ENCODE measurements at places on chromosomes 1 and 21. TPM values are rescaled to one million over a fixed set of nuclear protein-coding genes. Genes with fewer than 3 reads are reported as not detected.
A peak's percentile ranks its signal among the peaks of the same experiment; 100 is the strongest.

DNA sequence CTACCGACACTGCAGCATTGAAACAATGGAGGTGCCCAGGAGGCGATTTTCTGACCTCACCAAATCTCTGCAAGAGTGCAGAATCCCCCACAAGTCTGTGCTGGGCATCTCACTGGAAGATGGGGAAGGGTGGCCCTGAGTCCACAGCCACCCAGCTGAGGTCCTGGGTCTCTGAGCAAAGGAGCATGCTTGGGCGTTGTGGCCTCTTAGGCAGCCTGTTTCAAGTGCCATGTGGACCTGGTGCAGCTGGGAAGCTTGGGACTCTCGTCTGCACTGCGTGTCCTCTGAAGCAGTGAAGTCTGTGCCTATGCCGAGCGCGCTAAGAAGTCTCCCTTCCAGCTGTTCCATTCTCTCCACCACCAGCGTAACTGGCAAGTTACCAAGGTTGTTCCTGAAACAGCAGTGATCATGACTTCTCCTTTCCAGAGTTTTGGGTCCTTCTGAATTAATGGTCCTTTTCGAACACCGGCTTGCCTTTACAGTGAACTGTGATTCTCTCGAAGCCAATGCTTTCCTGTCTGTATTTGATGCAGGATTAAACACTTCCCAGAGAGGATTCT, 5.0 kb upstream of the PLA2G2C start:
- H3K4me3 ChIP-seq: no peak overlapping the region
- no peaks in the 10 kb centered on the region for H3K36me3 ChIP-seq
- H3K27me3 ChIP-seq: peaks cover 3% of the 10 kb centered on the region
- no peak for DNase-seq
- no peak overlapping the region for H3K27ac ChIP-seq

GRCh38 chr1:206678490-206678889, 6.2 kb upstream of the MAPKAPK2 start:
- no peak overlapping the region for H3K4me3 ChIP-seq
- DNase-seq: no peak
- H3K27ac ChIP-seq: no peak overlapping the region
- H3K36me3 ChIP-seq: no peaks in the 10 kb centered on the region
- H3K27me3 ChIP-seq: no peaks in the 10 kb centered on the region
- peaks cover 47% of the 10 kb centered on the region for H3K4me1 ChIP-seq

DNA sequence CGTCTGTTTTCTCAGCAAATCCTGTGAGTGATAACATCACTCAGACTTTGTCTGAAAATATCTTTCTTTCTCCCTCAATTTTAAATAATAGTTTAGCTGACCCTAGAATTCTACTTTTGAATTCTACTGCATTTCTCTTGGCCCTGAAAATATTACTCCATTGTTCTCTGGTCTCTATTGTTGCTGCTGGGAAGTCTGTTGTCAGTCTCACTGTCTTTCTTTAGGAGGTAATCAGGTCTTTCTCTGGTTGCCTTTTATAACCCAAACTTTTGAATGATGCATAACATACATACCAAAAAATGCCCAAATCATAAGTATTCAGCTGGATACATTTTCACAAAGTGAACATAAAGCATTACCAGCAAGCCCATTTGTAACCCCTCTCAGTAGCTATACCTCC, 100.0 kb downstream of the MATN1 start:
- peaks cover 7% of the 10 kb centered on the region for H3K27me3 ChIP-seq
- H3K27ac ChIP-seq: no peak overlapping the region
- no peak overlapping the region for H3K4me3 ChIP-seq
- DNase-seq: no peak
- H3K36me3 ChIP-seq: no peaks in the 10 kb centered on the region
- no peaks in the 10 kb centered on the region for H3K4me1 ChIP-seq

- peak; percentile 29 for DNase-seq
- H3K27me3 ChIP-seq: no peaks in the 10 kb centered on the region
- H3K27ac ChIP-seq: no peak overlapping the region
- H3K36me3 ChIP-seq: no peaks in the 10 kb centered on the region
- peaks cover 2% of the 10 kb centered on the region for H3K4me1 ChIP-seq
- H3K4me3 ChIP-seq: no peak overlapping the region
These were observed 89.6 kb downstream of the RERE start for GRCh38 chr1:8727809-8728213.

DNA sequence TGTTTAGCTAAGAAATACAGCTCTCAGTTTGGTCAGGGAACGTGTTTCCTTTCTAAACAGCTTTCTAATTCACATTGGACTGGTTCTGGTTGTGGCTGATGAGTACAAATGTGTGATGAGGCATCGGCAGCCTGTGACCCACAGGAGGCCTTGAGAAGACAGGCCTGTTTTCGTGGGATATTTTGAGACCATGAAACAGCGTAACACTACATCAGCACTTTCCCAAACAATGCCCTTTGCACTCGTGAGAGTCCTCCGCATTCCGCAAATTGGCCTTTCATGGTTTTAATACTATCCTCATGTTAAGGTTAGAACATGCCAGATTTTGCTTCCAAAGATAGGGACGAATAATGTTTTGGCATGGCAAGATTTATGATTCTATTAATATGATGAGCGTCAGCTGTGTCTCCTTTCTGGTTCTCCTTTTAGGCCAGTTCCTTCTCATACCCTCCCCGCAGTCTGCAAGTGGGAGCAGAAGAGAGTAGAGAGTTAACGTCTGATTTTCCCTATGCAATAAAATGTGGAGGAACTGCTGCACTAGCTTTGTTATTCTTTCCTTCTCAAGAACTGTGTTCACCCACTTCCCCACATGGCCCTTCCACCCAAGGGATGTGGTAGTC, 84.3 kb upstream of the L1TD1 start:
- no peak overlapping the region for H3K27ac ChIP-seq
- DNase-seq: no peak
- H3K4me3 ChIP-seq: no peak overlapping the region
- peaks cover 11% of the 10 kb centered on the region for H3K36me3 ChIP-seq
- no peaks in the 10 kb centered on the region for H3K4me1 ChIP-seq

DNA sequence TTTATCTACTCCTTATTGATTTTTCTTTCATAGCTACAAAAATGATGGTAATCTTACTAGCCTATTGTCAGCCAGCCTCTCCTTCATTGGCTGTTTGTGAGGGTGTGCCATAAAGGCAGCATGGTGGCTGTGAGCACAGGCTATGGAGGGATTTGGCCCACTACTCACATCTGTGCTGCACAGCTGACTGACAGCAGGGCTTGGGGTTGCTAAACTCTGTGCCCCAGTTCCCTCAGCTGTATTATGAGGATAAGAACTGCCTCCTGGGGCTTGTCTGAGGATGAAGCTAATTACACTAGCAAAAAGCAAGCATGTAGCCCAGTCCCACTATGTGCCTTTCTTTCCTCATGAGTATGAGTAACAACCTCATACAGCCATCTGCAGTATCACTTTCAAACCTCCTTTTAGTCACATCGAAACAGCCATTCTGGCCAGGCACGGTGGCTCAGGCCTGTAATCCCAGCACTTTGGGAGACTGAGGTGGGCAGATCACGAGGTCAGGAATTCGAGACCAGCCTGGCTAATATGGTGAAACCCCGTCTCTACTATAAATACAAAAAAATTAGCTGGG, 66.2 kb downstream of the COQ8A start:
- H3K4me3 ChIP-seq: no peak overlapping the region
- no peak for DNase-seq

DNA sequence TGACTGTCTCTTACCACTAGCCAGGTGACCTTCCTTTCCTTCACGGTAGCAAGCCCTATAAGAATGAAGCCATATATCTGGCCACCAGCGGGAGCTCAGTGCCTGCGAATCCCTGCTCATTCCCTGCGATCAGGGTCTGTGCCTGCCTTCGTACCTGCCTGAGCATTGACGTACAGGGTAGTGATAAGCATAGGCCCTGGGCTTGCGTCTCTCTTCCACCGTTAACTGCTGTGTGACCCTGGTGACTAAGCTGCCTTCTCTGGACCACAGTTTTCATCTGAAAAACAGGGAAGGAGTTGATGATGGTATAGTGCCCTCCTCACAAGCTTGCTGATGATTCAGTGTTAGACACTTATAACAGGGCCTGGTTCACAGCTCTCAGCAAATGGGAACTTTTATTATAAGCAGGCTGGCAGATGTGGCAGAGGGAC, 4.1 kb downstream of the ZC3H12A start:
- H3K4me1 ChIP-seq: peaks cover 37% of the 10 kb centered on the region
- H3K4me3 ChIP-seq: peak overlapping the region; percentile 91
- no peaks in the 10 kb centered on the region for H3K27me3 ChIP-seq

- no peaks in the 10 kb centered on the region for H3K36me3 ChIP-seq
- H3K27ac ChIP-seq: no peak overlapping the region
- H3K4me1 ChIP-seq: no peaks in the 10 kb centered on the region
- no peak for DNase-seq
- H3K4me3 ChIP-seq: no peak overlapping the region
These were observed 78.4 kb upstream of the ZBTB40 start for GRCh38 chr1:22373252-22373651.

DNA sequence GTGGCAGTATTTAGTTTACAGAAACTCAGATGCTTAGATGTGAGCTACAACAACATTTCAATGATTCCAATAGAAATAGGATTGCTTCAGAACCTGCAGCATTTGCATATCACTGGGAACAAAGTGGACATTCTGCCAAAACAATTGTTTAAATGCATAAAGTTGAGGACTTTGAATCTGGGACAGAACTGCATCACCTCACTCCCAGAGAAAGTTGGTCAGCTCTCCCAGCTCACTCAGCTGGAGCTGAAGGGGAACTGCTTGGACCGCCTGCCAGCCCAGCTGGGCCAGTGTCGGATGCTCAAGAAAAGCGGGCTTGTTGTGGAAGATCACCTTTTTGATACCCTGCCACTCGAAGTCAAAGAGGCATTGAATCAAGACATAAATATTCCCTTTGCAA, 59.7 kb upstream of the ZNF326 start:
- peaks cover 3% of the 10 kb centered on the region for H3K4me1 ChIP-seq
- no peak overlapping the region for H3K27ac ChIP-seq
- DNase-seq: no peak
- H3K36me3 ChIP-seq: peaks cover 23% of the 10 kb centered on the region
- no peaks in the 10 kb centered on the region for H3K27me3 ChIP-seq

DNA sequence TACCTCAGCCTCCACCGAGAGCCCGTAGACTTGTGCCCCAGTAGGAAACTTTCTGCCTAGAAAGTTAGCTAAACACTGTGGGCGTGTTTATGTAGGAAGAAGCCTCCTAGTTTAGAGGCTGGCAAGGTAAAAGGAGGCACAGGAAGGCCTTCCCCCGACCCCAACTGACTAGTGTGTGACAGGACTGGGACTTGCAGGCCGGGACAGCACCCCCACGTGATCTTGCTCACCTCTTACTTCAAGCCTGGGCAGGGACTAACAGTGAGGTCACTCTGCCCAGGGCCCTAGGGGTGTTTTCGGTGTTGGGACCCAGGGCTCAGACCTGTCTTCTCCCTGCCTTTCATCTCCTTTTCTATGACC, 392 bp upstream of the TAGLN2 start:
- H3K27me3 ChIP-seq: no peaks in the 10 kb centered on the region
- H3K27ac ChIP-seq: peak overlapping the region; percentile 77
- no peak for DNase-seq
- peaks cover 54% of the 10 kb centered on the region for H3K4me1 ChIP-seq
- H3K36me3 ChIP-seq: peaks cover 42% of the 10 kb centered on the region
- peak overlapping the region; percentile 76 for H3K4me3 ChIP-seq

DNA sequence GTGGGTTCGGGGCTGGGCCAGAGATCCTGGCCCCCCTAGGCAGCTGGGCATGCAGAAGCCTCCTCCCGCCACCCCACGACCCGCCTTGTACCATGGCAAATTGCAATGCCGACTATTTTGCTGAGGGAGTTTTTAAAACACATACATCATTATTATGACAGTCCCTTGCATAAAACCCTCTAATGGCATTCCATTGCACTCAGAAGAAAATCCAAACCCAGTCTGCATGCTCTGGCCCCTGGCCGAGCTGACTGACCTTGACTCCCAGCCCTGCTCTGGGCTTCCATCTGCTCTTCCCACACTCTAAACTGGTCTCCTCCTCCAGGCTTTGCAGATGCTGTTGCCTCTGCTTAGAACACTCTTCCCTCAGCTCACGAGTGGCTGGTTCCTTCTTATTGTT, 28.0 kb downstream of the PADI2 start:
- H3K27me3 ChIP-seq: no peaks in the 10 kb centered on the region
- peaks cover 46% of the 10 kb centered on the region for H3K36me3 ChIP-seq
- no peak overlapping the region for H3K4me3 ChIP-seq

- DNase-seq: no peak
- H3K4me3 ChIP-seq: no peak overlapping the region
- no peak overlapping the region for H3K27ac ChIP-seq
These were observed 14.7 kb downstream of the CLSTN1 start for GRCh38 chr1:9809100-9809510.

Gene CD2
- 2.0 TPM for polyA plus RNA-seq

Gene LDLRAD1
- 0.51 TPM for polyA plus RNA-seq

Gene HSD3B2
- 0.72 TPM for polyA plus RNA-seq

Gene CRB1
- polyA plus RNA-seq: 0.28 TPM

Gene PLXNA2
- 11.7 TPM for polyA plus RNA-seq

Gene PAQR7
- 42.9 TPM for polyA plus RNA-seq

Gene PLEKHA6
- polyA plus RNA-seq: 59.3 TPM
